Right atrium auricular region (tissue), 2 donors: ENCODE measurements at places on chromosomes 1 and 21. TPM values are rescaled to one million over a fixed set of nuclear protein-coding genes. Genes with fewer than 3 reads are reported as not detected.
A peak's percentile ranks its signal among the peaks of the same experiment; 100 is the strongest.

DNA sequence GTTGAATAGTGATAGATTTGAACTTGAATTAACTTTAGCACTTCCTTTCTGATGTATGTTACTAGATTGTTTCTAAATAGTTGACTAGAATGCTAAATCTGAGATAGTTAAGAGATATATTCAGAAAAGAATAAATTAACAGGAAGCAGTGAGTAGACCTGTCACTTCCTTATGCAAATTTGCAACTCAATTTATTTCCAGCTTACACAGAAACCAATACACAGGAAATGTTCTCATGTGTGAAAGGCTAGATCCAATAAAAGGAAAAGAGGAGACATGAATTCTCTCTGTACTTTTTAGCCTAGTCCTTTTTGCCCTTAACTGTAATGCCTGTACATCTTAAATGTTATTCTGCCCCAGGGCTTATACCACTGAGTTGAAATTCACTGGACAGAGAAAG lies 522.3 kb downstream of the COL11A1 start:
- H3K4me3 ChIP-seq: no peak overlapping the region
- DNase-seq: no peak
- H3K27me3 ChIP-seq: no peaks in the 10 kb centered on the region
- no peaks in the 10 kb centered on the region for H3K36me3 ChIP-seq

DNA sequence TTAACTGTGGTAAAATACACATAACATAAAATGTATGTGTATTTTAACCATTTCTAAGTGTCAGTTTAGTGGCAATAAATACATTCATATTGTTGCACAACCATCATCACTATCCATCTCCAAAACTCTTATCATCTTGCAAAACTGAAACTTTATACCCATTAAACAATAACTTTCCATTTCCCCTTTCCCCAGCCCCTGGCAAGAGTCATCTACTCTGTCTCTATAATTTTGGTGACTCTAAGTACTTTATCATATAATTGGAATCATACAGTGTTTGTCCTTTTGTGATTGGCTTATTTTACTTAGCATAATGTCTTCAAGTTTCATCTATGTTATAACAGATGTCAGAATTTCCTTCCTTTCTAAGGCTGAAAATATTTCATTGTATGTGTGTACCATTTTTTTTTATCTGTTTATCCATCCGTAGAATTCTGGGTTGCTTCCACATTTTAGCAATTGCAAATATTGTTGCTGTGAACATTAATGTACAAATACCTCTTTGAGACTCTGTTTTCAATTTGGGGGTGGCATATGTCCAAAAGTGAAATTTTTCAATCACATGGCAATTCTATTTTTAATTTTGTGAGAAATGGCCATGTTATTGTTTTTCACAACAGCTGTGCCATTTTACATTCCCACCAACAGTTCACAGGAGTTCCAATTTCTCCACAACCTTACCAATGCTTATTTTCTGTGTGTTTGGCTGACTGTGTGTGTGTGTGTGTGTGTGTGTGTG lies 153.9 kb upstream of the GORAB start:
- H3K27ac ChIP-seq: no peak overlapping the region
- H3K27me3 ChIP-seq: no peaks in the 10 kb centered on the region
- no peak overlapping the region for H3K4me3 ChIP-seq
- H3K4me1 ChIP-seq: peaks cover 3% of the 10 kb centered on the region
- no peak for DNase-seq
- no peaks in the 10 kb centered on the region for H3K36me3 ChIP-seq

GRCh38 chr1:231076802-231077201 lies 36.7 kb upstream of the FAM89A start:
- no peaks in the 10 kb centered on the region for H3K4me1 ChIP-seq
- no peak overlapping the region for H3K4me3 ChIP-seq
- no peak for DNase-seq
- no peaks in the 10 kb centered on the region for H3K36me3 ChIP-seq
- no peak overlapping the region for H3K27ac ChIP-seq
- no peaks in the 10 kb centered on the region for H3K27me3 ChIP-seq

- H3K27me3 ChIP-seq: no peaks in the 10 kb centered on the region
- H3K4me1 ChIP-seq: no peaks in the 10 kb centered on the region
- H3K27ac ChIP-seq: no peak overlapping the region
- H3K4me3 ChIP-seq: no peak overlapping the region
- DNase-seq: no peak
- no peaks in the 10 kb centered on the region for H3K36me3 ChIP-seq
Measured at GRCh38 chr1:243489158-243489527, 233.3 kb downstream of the SDCCAG8 start.

- no peaks in the 10 kb centered on the region for H3K27me3 ChIP-seq
- H3K27ac ChIP-seq: no peak overlapping the region
- no peak overlapping the region for H3K4me3 ChIP-seq
Measured at GRCh38 chr21:35119501-35120047, 70.5 kb upstream of the RUNX1 start.

GRCh38 chr1:185156288-185156853 lies 382 bp downstream of the TRMT1L start:
- peak overlapping the region; percentile 99 for H3K27ac ChIP-seq
- H3K27me3 ChIP-seq: no peaks in the 10 kb centered on the region
- H3K4me1 ChIP-seq: peaks cover 31% of the 10 kb centered on the region
- no peak for DNase-seq

GRCh38 chr1:184747089-184747955 lies 7.3 kb downstream of the EDEM3 start:
- no peaks in the 10 kb centered on the region for H3K36me3 ChIP-seq
- H3K27me3 ChIP-seq: no peaks in the 10 kb centered on the region
- no peak overlapping the region for H3K27ac ChIP-seq
- H3K4me1 ChIP-seq: no peaks in the 10 kb centered on the region

DNA sequence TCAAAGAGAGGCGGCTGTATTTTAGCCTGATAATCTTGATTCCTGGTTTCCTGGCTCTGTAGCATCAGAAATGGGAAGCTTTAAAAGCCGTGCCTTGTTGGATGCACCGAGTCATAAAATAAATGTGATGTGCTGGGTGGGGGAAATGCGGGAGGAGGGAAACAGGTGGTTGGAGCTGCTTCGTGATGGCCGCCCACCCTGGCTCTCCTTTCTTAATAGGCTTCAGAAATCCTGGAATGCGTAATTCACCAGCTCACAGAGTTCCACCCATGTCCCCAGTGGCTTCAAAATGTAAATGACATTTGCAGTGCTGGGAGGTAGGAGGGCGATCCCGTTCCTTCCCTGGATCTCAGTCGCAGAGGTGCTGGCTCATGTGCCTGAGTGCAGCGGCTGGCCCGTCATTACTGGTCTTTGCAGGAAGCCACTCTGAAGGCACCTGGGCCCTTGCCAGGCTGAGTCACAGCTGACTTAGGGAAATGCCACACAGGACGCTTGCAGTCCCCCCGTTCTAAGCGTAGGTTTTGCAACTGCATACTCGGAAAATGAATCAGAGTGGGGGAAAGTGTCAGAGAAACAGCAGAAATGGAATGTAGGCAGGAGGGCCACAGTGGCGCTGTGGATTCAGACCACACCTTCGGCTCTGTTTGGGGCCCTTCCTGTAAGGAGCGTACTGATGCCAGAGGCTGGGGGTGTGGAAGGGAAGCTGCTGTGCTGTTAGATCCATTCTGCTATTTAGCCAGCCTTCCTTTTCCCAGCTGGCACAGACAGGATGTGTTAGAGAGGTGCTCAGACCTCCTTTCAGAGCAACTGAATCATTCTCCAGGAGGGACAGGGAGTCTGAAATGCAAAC lies 37.6 kb downstream of the GALNT2 start:
- H3K4me1 ChIP-seq: peaks cover 43% of the 10 kb centered on the region
- peak; percentile 99 for DNase-seq
- H3K27ac ChIP-seq: peak overlapping the region; percentile 73
- no peaks in the 10 kb centered on the region for H3K36me3 ChIP-seq
- no peak overlapping the region for H3K4me3 ChIP-seq

DNA sequence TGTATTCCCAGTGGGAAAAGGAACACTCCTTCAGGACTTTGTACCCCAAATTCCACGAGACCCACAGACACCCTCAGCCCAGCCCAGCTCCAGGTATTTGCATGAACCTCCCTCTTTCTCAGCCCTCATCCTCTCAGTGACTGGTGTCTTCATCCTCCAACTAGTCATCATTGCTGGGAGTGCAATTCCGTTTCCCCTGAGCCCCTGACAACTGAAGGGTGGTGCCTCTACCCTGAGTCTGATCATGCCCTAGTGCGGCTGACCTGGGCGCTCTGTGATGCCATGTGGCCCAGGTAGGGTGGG lies 3.8 kb upstream of the ZNF692 start:
- no peaks in the 10 kb centered on the region for H3K36me3 ChIP-seq
- DNase-seq: no peak
- H3K27ac ChIP-seq: peak overlapping the region; percentile 64
- H3K27me3 ChIP-seq: no peaks in the 10 kb centered on the region
- no peaks in the 10 kb centered on the region for H3K4me1 ChIP-seq
- peak overlapping the region; percentile 65 for H3K4me3 ChIP-seq

DNA sequence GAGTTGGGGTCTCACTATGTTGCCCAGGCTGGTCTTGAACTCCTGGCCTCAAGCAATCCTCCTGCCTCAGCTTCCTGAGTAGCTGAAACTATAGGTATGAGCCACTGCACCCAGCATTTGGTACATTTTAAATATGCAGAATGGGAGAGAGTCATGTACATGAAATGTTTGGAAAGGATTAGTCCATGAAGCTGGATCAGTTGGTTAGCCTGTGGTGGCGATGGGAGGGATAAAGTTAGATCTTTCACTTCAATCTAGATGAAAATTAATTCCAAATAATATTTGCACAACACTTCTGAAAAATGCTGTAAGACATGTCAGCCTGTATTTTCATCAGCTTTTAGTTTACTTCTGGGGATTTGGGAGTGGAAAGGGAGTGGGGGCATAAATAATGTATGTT lies 188.9 kb downstream of the HUNK start:
- H3K27me3 ChIP-seq: no peaks in the 10 kb centered on the region
- no peaks in the 10 kb centered on the region for H3K4me1 ChIP-seq
- H3K36me3 ChIP-seq: no peaks in the 10 kb centered on the region
- no peak for DNase-seq
- H3K4me3 ChIP-seq: no peak overlapping the region
- no peak overlapping the region for H3K27ac ChIP-seq

DNA sequence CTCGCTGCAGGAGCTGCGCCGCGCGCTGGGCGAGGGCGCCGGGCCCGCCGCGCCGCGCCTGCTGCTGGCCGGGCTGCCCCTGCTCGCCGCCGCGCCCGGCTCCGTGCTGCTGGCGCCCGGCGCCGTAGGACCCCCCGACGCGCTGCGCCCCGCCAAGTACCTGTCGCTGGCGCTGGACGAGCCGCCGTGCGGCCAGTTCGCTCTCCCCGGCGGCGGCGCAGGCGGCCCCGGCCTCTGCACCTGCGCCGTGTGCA lies 730 bp downstream of the OLIG1 start:
- peaks cover 19% of the 10 kb centered on the region for H3K27me3 ChIP-seq
- no peak overlapping the region for H3K27ac ChIP-seq
- DNase-seq: no peak
- H3K36me3 ChIP-seq: no peaks in the 10 kb centered on the region

- H3K4me3 ChIP-seq: no peak overlapping the region
- H3K27ac ChIP-seq: no peak overlapping the region
- H3K27me3 ChIP-seq: no peaks in the 10 kb centered on the region
Measured at GRCh38 chr1:93549131-93549530, 101.2 kb downstream of the FNBP1L start.

The BLACAT1 gene
- total RNA-seq: 0.24 TPM

The GBP6 gene
- 0.19 TPM for total RNA-seq

The HNRNPR gene
- 51.6 TPM for total RNA-seq

The C1orf226 gene
- total RNA-seq: 3.0 TPM

The ALG14 gene
- total RNA-seq: 0.74 TPM
